ENCODE measurements at places on chromosomes 3 and 15.

DNA sequence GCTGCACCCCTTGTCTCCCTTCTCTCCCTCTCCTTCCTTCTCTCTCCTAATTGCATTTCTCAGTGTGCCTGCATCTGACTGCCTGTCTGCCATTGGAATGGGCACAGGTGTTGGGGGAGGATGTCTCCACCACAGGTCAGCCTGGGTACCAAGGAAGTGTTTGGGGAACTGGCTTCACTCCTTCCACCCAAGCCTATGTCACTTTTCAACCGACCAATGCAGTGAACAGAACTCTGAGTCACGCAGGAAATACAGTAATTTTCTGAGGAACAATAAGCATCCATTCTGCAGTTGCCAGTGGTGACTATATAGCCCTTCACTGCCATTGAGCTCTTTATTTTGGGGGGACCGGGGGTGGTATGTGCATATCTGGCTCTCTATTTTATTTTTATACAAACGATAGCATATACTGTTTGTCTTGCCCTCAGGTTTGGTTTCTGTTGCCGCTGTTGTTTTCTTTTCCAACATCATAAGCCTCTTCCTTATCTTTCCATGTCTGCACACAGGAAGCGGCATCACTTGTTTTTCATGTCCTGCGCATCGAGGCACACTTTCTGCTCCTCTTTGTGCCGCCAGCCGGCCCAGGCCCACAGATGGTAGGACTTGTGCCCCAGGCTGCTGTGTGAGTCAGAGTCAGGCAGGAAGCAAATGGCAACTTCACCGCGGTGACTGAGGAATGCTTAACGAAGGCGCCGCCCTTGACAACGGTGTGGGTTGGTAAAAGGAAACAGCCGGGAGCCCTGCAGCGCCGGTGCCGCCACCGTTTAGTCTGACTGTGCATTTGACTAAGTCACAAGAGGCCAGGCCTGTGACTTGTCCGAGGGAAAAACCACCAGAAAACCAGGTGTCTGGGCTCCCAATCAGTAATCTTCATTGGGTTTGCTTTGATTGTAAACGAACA lies 21.1 kb upstream of the CDCP1 start:
- peak; percentile 77 for DNase-seq

DNA sequence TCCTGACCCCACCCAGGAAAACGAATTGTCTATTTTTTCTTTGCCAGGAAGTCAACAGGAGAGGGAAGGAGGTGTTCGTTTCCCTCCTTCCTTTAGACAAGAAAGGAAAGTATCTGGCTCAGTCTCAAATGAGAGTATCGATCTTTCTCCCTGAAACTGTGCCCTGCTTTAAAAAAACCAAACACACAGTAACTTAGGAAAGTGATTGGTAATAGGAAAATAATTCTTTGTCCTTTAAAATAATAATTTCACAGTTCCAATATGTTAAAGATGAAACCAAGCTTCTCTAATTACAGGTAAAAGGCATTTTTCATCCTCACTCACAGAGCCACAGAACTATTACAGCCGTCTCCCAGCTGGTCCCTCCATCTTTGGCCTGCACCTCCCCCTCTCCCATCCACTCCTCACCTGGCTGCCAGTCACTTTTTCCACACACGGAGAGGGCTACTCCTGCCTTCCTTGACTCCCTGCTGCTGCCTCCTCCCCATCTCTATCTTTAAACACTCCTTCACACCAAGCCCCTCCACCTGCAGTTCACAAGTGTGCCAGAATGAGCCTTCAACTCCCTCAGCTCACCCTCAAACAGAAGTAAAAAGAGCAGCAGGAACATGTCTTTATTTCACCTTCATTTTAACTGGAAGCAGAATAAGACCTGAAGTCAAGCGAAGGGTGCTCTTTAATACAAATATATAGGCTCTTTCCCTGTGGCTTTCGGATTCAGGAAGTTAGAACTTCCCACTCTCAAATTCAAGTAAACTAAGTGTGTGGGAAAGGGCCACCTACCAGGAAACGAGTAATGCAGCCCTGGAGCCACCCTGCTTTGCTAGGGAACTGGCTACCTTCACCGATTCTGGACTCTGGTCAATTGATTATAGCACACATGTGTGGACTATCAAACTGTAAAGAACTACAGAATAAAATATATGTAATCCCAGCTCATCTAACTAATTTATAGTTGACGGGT lies 116.4 kb downstream of the SENP2 start:
- DNase-seq: no peak

GRCh38 chr3:146968204-146968651 lies 363.1 kb upstream of the PLSCR5 start:
- no peak for DNase-seq

DNA sequence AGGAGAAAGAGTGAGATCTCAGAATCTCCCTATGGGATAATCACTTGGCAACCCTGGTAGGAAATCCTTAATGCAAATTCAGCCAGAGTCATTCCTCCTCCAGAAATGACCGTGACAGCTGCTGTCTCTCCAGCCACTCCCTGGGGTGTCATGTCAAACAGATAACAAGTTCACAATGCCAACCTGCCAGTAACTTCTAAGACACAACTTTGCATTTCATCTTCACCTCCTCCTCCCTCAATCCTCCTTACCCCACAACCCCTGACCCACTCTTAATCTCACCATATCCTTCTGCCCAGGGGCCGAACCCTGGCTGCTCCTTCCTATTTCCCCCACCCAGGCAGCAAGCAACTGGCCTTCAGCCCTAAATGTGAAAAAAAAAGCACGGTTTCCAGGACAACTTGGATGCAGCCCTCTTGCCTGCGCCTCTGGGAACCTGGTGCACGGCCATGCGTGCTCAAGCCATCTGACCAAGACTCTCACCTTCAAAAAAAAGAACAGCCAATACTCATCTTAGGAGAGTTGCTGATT lies 166.0 kb downstream of the NTRK3 start:
- no peak for DNase-seq

All from CD4-positive, alpha-beta T cell treated with Interleukin-4 for 1 hour (primary cell).